Endothelial cell (in vitro differentiated cells): ENCODE measurements at places on chromosomes 7 and 10. TPM values are rescaled to one million over a fixed set of nuclear protein-coding genes. Genes with fewer than 3 reads are reported as not detected.
A peak's percentile ranks its signal among the peaks of the same experiment; 100 is the strongest.

DNA sequence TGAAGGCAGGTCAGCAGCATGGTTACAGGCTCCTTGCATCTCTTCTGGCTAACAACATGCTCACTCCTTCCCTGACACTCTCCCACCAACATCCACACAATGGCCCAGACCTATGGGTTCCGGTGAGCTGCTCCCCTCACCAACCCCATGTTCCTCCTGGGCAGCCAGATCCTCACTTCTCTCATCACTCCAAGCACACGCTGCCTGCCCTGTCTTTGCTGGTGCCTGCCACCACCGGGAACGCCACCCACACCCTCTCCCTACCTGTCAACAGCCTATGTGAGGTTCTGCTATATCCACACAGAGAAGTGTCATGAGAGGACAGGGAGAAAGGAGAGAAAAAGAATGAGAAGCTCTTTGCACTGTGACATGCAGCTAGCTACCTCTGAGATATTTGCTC lies 14.6 kb downstream of the PARP12 start:
- no peak for DNase-seq

GRCh38 chr7:602341-603141 lies 82.9 kb upstream of the PDGFA start:
- DNase-seq: no peak

DNA sequence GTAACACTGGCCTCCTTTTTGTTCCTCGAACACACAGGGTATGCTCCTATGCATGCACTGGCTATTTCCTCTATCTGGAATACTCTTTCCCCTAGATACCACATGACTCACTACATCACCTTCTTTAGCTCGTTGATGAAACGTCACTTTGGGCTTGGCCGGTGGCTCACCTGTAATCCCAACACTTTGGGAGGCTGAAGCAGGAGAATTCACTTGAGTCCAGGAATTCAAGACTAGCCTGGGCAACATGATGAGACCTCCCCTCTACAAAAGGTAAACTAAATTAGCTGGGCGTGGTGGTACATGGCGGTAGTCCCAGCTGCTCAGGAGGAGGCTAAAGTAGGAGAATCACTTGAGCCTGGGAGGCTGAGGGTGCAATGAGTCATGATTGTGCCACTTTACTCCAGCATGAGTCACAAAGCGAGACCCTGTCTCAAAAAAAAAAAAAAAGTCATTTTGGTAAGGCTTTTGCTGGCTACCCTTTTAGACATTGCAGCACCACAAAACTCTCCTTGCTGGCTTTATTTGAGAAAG lies 14.5 kb downstream of the ANKIB1 start:
- no peak for DNase-seq

GRCh38 chr7:23955600-23956149 lies 245.7 kb downstream of the STK31 start:
- DNase-seq: no peak

DNA sequence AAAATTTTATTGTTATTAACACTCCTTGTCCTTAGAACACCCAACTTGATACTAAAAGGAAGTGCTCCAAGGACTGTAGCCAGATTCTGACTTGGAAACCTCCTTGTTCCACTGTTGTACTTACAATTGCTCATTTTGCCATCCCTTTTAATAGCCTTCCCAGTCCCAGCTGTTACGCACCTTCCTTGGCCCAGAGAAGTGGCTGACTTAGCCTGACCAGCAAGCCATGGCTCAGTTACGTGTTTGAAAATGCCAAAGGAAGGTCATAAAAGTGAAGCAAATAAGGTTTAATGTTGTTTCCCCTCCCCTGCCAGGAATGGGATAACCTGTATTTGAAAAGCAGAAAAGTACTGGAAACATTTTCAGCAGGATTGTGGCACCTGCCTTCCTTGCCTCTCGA lies 3.7 kb upstream of the ANKRD1 start:
- no peak for DNase-seq

DNA sequence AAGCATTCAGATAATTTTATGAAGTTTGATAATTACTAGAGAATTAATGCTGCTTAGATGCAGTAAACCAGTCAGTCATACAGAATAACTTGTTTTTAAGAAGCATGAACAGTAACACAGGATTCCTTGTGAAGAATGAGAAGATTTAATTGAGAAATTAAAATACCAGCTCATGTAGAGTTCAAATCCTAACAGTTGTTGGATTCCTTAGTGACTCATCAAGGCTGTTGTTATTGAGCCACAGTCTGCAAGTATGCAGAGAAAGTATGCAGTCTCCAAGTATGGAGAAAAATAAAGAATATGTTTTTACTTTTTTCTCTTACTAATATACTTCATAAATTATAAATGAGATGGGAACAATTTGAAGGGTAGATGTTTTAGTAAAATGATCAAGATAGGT lies 30.2 kb upstream of the CYP26C1 start:
- no peak for DNase-seq

DNA sequence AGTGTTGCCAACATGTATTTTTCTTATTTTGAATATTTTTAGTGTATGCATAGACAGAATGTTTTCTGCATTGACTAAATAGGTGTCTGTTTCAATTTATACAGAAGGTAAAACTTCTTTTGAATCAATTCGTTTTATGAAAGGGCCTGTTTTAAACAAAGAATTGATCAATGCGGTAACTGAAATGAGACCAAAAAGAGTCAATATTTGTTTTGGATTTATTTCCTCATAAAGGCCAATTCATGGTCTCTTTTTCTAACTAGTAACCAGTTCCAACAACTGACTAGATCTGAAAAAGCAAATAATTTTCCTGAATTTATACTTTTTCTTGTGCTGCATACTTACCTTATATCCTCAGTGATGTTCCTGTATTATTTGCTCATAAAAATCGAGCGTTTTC lies 320.5 kb downstream of the DGKB start:
- DNase-seq: no peak

DNA sequence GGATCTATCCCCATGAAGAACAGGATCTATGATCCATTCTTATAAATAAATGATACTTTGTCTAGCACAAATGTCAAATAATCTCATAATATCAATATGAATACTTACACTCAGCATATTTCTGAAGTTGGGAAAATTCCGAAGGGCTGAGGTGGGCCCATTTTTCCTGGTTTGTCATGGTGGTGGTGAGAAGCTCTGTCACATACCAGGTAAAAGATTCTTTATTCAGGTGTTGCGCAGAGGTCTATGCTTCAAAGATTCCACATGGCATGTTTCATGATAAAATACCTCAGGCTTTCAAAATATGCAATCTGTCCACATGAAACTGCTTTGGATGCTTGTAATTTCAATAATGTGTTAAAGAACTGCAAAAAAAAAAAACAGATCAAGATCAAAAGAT lies 61.5 kb downstream of the DGKB start:
- no peak for DNase-seq

DNA sequence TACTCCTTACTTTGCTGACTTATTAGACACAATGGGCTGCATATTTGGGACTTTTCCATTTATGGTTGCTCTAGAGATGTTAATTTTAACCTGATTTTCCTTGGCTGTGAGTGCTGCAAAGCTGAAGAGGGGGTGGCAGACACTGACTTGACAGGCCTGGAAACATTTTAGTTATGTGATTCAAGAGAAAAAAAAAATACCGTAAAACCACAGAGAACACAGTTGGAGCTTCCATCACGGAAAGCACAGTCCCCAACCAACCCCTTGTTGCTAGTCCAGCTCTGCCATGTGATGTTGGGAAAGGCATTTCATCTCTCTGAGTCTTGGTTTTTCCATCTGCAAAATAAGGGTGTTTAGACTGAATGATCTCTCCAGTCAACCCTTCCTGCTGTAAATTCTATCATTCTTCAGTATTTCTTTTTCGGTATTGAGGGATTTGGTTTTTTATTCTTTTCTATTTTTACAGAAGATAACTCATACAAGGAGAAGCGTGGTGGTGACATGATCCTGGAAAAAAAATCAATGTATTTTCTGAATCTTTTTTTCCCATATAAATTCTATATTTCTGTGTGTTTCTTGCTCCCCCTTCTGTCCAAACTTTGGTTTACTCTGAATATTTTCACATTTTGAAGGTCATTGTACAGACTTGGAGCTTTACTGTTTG lies 246.1 kb downstream of the REEP3 start:
- DNase-seq: no peak

DNA sequence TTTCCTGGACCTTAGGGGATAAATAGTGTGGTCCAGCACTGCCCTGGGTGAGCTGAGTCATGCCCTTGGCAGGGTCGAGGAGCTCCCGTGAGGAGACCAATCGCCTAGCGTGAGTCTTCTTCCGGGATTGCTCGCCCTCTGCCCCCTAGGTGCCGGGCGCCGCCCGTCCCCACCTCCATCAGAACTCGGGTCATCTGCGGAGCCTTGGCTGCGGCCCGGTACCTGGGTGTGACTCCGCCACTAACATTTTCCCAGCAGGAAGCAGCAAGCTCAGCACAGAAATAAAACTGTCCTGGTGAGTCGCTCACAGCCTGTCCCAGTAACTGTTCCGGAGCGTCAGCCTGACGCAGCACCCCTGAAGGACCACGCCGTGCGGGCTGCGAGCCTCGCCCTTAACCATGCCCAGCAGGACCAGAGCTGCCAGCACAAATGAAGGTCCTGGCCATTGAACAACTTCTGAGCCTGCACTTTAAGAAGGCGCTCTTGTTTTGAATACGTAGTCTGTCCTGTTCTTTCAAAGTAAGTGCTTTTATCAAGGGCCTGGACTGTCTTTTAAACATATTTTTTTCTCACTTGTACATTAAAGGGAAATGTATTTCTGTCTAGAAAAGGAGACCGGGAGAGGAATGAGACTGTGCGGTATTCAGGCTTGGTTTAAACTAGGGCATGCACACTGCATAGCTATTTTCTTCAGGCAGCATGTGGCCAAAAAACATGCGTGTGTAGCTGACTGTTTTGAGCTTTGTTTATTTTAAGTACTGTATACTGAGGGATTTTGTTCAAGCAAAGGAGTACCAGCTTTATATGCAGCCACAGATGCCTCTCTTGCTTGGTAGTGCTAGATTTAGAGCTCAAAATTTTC lies 136.7 kb downstream of the HECW1 start:
- DNase-seq: no peak

GRCh38 chr10:46224414-46224682 lies 62.4 kb upstream of the ANTXRL start:
- DNase-seq: no peak

DNA sequence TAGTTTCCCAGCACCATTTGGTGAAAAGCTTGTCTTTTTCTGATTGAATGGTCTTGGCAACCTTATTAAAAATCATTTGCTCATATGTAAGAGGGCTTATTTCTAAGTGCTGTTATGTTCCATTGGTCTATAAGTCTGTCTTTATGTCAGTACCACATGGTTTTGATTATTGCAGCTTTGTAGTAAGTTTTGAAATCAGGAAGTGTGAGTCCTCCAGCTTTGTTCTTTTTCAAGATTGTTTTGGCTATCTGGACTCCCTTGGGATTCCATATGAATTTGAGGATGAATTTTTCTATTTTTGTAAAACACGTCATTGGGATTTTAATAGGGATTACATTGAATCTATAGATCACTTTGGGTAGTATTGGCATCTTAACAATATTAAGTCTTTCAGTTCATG lies 5.4 kb downstream of the KIF11 start:
- no peak for DNase-seq

GRCh38 chr10:31526681-31527080 lies 207.7 kb downstream of the ZEB1 start:
- DNase-seq: peak; percentile 11

DNA sequence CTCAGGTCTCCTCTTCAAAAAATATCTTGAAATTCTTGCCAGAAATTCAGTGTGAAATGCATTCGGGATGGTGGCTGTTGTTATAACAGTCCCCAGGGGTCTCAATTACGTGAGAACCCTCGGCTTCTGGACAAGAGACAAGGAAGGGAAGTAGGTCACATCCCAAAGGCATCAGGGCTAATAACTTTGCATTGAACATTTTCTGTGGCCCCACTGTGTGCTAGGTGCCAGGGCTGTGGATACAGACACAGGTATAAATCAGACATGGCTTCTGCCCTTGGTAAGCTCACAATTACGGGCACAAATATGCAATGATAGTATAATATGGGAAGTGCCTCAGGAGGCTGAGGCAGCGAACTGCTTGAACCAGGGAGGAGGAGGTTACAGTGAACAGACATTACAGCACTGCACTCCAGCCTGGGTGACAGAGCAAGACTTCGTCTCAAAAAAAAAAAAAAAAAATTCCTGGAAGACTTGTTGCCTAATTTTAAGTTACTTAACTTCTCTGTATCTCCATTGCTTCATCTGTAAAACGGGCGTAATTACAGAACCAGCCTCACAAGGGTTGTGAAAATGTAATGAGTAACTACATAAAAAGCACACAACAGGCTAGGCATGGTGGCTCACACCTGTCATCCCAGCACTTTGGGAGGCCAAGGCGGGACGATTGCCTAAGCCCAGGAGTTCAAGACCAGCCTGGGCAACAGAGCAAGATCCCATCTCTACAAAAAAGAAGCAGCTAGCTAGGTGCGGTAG lies 2.5 kb upstream of the RHBDD2 start:
- DNase-seq: no peak

DNA sequence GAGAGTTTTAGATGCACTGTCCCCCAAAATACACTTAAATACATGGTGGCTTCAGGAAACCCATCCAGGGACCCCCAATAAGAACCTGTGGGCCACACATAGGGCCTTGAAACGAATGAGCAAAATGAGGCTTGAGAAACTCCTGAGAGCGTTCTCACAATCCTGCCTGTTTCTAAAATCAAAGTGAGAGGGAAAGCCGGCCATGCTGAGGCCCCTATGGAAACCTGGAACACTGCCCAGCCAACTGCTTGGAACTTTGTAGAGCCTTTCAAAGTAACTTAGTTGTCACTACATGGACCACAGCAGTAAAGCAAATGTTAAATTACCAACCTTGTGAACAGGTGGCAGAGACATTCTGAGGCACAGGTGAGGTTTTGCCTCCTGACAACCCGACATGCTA lies 13.4 kb downstream of the SGMS1 start:
- DNase-seq: no peak

DNA sequence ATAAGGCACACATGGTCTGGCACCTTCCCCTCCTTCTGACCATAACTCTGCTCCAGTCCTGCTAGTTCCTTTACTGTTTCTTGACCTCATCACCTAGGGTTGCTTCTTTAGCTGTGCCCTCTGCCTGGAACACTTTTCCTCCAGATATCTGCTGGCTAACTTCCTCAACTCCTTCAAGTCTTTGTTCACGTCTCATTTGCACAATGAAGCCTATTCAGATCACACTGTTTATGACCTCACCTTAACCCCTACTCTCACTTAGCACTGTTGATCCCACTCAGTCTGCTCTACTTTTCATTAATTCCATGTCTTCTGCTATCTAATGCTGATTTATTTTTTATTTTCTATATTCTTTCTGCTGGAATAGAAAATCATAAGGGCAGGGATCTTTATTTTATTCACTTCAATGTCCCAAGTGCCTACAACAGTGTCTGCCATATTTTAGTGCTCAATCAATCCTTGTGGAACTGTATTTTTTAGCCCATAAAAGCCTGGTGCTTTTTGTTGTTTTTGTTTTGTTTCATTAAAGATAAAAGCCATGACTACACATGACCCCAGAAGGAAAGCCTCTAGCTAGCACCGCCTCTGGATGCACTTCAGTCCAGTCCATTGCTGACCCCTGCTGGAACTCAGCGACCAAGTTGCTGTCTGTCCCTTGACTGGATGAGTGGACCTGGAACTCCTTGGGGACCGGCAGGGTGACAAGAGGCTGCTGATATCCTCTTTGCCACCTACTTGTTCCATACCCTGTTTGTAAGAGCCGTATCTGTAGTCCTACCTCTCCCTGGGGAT lies 12.3 kb downstream of the KLF14 start:
- DNase-seq: peak; percentile 80

GRCh38 chr7:71835056-71835455 lies 577.1 kb downstream of the CALN1 start:
- no peak for DNase-seq

The PNLIPRP1 gene
- total RNA-seq: not detected

The BAMBI gene
- total RNA-seq: 13.3 TPM

The CCDC136 gene
- total RNA-seq: 31.5 TPM

The AP3M1 gene
- 43.7 TPM for total RNA-seq

The BHLHA15 gene
- total RNA-seq: 1.2 TPM
